CD4-positive, alpha-beta memory T cell (primary cell): ENCODE measurements at places on chromosomes 12 and 14. TPM values are rescaled to one million over a fixed set of nuclear protein-coding genes. Genes with fewer than 3 reads are reported as not detected.

- DNase-seq, result no peak
Measured at GRCh38 chr14:55954108-55954507, 164.1 kb upstream of the PELI2 start.

GRCh38 chr14:101972126-101972866, 7.9 kb downstream of the DYNC1H1 start:
- no peak for DNase-seq

The ANO4 gene
- total RNA-seq, result not detected

The KLHL33 gene
- total RNA-seq, result 0.14 TPM
